ENCODE measurements at places on chromosomes 3 and 15. TPM values are rescaled to one million over a fixed set of nuclear protein-coding genes. Genes with fewer than 3 reads are reported as not detected.

GRCh38 chr3:136249091-136249490 is 1.0 kb upstream of the PCCB start:
- no peak overlapping the region for H3K4me3 ChIP-seq
- H3K27ac ChIP-seq = no peak overlapping the region
- H3K36me3 ChIP-seq = no peaks in the 10 kb centered on the region
- H3K4me1 ChIP-seq = peaks cover 8% of the 10 kb centered on the region
- no peak for DNase-seq

DNA sequence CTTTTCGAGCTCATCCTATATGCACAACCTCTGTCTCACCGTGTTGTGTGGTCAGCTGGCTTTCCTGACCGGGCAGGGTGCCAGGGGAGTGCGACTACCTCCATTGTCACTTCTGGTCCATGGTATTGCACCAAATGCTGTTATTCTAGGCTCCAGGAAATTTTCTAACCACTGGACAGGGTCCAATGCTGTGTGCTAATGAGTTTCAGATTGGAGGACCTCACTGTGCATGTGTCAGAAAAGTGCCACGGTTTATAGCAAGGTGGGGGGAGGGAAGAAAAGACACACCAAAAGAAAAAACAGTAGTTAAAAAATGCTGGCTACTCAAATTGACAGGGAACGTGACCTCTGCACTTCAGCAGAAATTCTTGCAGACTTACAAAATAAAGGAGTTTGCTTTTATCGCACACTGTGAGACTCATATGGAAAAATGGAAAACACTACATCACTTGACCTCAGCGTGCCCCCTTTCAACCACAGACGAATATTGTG is 480.1 kb downstream of the FOXP1 start:
- H3K27ac ChIP-seq = peak overlapping the region; percentile 6
- H3K36me3 ChIP-seq = no peaks in the 10 kb centered on the region
- peaks cover 59% of the 10 kb centered on the region for H3K4me1 ChIP-seq
- no peaks in the 10 kb centered on the region for H3K27me3 ChIP-seq
- peak; percentile 67 for DNase-seq

Gene DNAH12
- 0.42 TPM for total RNA-seq

DNA sequence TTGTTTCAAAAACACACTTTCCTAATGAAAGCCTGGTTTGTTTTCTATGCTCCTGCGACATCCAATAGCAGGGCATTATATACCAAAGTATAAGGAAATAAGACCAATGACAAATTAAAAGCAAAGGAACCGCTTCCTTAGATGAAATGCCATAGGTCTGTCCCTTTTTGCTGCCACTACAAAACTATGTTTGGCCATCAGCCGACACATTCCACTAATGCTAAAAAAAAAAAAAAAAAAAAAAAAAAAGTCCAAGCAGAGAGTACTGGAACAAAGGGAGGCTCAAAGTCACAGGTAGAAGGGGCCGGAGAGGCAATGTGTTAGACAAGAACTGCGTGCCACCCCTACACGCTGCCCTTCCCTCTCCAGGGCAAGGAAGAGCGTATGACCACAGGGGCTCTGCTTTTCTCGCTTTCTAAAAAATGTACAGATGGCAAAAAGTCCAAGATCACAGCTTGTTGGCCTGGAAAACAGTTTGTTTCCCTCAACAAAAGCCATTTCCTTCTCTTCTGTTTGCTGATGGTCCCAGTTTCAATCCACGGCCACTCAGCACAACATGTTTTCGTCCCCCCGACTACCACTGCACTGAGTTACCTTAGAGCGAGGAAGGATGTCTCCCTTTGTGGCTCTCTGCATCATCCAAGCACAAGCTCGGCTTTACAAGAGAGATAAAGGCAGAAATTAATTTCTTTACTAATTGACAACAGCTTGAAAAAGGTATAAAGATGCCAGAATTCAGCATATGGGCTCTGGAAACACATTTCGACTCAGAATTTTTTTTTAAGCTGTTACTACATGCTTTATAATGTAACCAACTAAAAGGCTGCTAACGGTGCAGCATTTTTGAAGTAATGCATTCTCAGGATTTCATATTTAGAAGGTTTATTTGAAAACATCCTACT is 70.8 kb downstream of the ABTB1 start:
- peak overlapping the region; percentile 95 for H3K27ac ChIP-seq
- DNase-seq = no peak
- H3K4me3 ChIP-seq = no peak overlapping the region
- H3K36me3 ChIP-seq = no peaks in the 10 kb centered on the region

Gene TLR9
- total RNA-seq = 0.12 TPM

Gene CAMK1
- total RNA-seq = 26.3 TPM

Gene MTFMT
- total RNA-seq = 14.3 TPM

GRCh38 chr3:118828351-118828750 is 206.3 kb downstream of the IGSF11 start:
- no peak for DNase-seq
- no peak overlapping the region for H3K4me3 ChIP-seq
- H3K27me3 ChIP-seq = no peaks in the 10 kb centered on the region
- H3K4me1 ChIP-seq = no peaks in the 10 kb centered on the region

DNA sequence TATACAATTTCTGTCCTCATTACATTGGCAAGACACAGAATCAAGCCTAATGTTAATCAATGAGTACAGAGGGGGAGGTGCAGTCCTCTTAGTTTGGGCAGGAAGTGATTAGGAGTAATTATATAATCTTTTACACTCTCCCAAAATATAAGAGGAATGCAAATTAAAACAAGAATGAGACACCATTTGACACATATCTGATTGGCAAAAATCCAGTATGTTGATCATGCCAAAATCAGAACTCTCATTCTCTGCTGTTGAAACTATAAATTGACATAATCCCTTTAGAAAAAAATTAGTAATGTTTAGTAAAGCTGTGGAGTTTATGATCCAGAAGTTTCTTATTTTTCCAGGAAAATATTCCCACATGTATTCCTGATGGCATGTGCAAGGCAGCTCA is 373.4 kb downstream of the EPHA6 start:
- no peaks in the 10 kb centered on the region for H3K27me3 ChIP-seq
- H3K27ac ChIP-seq = no peak overlapping the region
- DNase-seq = no peak
- H3K4me3 ChIP-seq = no peak overlapping the region
- no peaks in the 10 kb centered on the region for H3K36me3 ChIP-seq
- H3K4me1 ChIP-seq = no peaks in the 10 kb centered on the region

GRCh38 chr15:80967991-80968510 is 21.6 kb downstream of the MESD start:
- no peak for DNase-seq
- no peaks in the 10 kb centered on the region for H3K36me3 ChIP-seq
- H3K27me3 ChIP-seq = no peaks in the 10 kb centered on the region
